Activated CD4-positive, alpha-beta memory T cell treated with anti-CD3 and anti-CD28 coated beads for 36 hours (primary cell): ENCODE measurements at places on chromosomes 5 and 9. TPM values are rescaled to one million over a fixed set of nuclear protein-coding genes. Genes with fewer than 3 reads are reported as not detected.

PNPLA7 gene
- total RNA-seq = 4.0 TPM

CNTNAP3B gene
- total RNA-seq = not detected

GRIA1 gene
- total RNA-seq = not detected

IL13 gene
- 13.0 TPM for total RNA-seq

TERT gene
- total RNA-seq = 4.7 TPM

SPOCK1 gene
- total RNA-seq = not detected

NUDT12 gene
- 2.7 TPM for total RNA-seq

PCDHGA3 gene
- total RNA-seq = not detected

OCLN gene
- total RNA-seq = 0.83 TPM

CNTFR gene
- not detected for total RNA-seq

CARD9 gene
- total RNA-seq = 1.4 TPM

PELO gene
- total RNA-seq = 15.1 TPM

PROB1 gene
- 3.8 TPM for total RNA-seq

GMCL2 gene
- total RNA-seq = not detected

RASEF gene
- total RNA-seq = not detected

OLFM1 gene
- total RNA-seq = not detected

KIAA0825 gene
- 0.68 TPM for total RNA-seq

GADD45G gene
- 5.1 TPM for total RNA-seq

HMMR gene
- 109 TPM for total RNA-seq

TPPP gene
- total RNA-seq = 0.53 TPM

PKD2L2 gene
- not detected for total RNA-seq

IFNB1 gene
- total RNA-seq = 1.7 TPM

STING1 gene
- 339 TPM for total RNA-seq

ZNF366 gene
- not detected for total RNA-seq

DPP7 gene
- 195 TPM for total RNA-seq

SLCO6A1 gene
- not detected for total RNA-seq

UBAC1 gene
- total RNA-seq = 41.3 TPM

SEMA4D gene
- total RNA-seq = 159 TPM

CDHR2 gene
- 0.38 TPM for total RNA-seq

WDR38 gene
- total RNA-seq = not detected
